ENCODE measurements at places on chromosomes 3 and 15.

DNA sequence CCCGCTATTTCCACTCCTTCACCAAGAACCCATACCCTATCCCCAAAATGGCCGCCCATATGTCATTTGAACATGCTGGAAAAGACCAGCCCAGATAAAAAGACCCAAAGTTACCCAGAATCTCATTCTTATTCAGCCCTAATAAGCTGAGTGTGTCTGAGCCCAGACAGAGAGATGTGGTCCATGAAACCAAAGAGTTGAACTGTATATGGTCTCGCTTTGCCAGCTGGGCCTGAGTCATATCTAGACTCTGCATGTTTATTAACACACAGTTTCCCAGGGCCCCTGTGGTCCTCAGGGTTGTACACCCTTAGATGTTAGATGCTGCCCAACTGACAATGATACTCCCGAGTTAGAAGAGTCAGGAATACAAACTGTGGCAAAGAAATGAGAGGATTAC is 201.9 kb upstream of the STRIT1 start:
- no peak for DNase-seq

DNA sequence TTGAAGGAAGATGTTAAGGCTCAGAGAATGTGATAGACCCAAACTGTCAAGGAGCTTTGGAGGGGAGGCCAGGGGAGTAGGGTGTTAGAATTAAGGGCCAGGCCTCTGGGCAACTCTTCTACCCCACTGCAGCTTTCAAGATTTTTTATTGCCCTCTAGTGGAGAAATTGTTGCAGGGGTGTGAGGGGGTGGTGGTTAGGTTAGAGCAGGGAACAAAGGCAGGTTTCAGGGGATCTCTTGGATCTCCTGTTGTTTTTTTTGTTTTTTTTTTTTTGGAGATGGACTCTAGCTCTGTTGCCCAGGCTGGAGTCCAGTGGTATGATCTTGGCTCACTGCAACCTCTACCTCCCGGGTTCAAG is 1.4 kb upstream of the SEC13 start:
- no peak for DNase-seq

GRCh38 chr3:54390582-54390981 is 268.2 kb downstream of the CACNA2D3 start:
- no peak for DNase-seq

DNA sequence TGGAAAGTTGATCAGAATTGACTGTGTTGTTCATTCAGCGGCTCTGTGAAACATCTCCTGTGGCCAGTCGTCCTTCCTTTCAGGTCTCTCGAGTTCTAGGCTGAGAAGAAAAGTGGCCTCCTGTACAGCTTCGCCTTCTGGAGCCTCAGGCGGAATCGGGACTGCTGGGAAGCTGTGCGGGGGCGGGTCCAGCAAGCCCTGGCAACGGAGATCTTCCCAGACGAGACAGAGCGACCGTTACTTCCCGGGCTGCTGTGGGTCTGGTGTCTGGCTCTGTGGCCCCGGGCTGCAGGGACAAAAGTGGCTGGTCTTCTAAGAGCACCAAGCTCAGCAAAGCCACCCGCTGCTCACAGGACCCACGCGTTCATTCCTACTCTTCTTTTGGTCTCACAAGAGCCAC is 88.6 kb upstream of the CACNA2D3 start:
- DNase-seq = no peak

- DNase-seq = no peak
Measured at GRCh38 chr3:197432384-197433127, 123.2 kb downstream of the BDH1 start.

Measured in GM06990 (cell line).